A549 (cell line): ENCODE measurements at places on chromosomes 16 and 17. TPM values are rescaled to one million over a fixed set of nuclear protein-coding genes. Genes with fewer than 3 reads are reported as not detected.

DNA sequence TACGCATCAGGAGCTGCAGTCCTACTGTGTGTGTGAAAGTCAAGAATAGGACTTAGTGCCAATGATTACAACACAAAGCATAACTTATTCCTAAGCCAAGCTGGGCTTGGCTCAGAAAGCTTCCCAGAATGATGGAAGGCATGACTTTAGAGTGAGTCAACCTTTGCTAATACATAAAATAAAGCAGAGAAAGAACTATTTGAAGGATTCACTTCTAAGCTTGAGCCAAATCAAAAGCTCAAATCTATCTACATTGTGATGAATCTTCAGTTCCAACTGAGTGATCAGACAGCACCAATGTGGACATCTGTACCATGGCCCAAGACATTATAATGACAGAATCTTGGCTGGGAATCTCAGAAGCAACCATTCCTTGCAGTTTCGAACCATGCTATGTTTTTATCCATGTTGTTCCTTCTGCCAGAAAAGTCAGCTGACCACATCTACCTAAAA lies 41.4 kb downstream of the SMG6 start:
- DNase-seq: peak; percentile 35

DNA sequence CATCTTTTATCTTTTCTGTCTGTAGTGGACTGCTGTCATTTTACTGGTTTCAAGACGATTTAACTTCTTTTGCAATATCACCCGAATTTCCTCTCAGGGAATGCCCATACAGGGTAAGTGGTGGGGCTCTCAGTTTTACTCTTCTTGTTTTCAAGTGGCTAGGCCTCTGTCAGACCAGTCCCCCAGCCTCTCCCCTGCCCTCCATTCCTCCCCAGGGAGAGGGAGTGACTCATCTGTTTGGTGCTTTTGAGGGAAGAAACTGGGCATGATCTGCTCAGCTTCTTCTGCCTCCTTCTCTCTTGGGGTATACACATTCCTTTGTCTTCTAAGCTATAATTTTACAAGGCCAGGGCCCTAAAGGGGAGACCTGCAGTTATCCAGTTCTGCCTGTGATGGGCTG lies 332.0 kb downstream of the CBLN1 start:
- DNase-seq: no peak

- DNase-seq: no peak
Measured at GRCh38 chr16:48335961-48336360, 49.3 kb downstream of the SIAH1 start.

GRCh38 chr16:51051671-51052070 lies 99.4 kb downstream of the SALL1 start:
- DNase-seq: no peak

DNA sequence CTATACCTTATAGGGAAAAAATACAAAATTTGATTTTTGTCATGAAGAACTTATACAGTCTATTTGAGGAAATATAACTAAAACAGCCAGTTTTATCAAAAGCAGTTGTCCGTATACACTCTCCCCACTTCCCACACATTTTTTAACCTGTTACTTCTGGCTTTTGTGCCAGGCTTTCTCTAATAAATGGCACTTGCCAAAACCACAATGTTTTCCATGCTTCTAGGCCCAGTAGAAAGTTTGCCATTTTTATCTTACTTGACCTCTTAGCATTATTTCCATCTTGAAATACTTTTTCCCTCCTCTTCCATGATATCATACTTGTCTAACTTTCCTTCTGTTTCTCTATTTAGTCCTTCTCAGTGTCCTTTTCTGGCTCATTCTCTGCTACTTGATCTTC lies 38.8 kb downstream of the EFCAB5 start:
- no peak for DNase-seq

DNA sequence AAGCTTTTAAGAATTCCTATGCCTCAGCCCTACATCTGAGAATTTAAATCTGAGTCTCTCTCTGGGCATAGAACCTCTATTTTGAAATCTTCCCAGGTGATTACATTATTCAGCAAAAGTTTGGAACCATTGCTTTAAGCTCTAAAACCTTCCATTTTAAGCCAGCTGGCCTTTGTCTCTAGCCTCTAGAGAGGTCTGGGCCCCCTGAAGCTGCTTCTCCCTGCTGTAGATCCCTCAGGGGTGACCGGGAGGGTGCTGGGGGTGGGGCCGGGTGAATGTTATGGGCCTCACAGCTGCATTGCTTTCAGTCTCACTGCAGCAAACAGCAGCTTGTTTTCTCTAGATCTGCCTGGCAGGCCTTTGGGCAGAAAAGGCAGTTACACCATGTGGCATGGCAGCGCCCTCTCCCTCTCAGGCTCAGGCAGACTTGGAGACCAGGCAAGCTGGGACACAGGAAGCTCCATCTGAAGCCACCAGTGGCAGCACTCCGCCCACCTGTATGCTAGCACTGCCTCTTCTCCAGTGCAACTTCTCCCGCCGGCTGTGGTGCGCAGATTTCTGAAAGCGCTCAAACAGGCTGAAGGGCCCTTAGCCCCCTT lies 66.3 kb downstream of the MPRIP start:
- DNase-seq: peak; percentile 44

GRCh38 chr16:48583075-48584065 lies 26.6 kb downstream of the N4BP1 start:
- no peak for DNase-seq

- peak; percentile 35 for DNase-seq
Measured at GRCh38 chr16:83899272-83899897, 470 bp downstream of the MLYCD start.

DNA sequence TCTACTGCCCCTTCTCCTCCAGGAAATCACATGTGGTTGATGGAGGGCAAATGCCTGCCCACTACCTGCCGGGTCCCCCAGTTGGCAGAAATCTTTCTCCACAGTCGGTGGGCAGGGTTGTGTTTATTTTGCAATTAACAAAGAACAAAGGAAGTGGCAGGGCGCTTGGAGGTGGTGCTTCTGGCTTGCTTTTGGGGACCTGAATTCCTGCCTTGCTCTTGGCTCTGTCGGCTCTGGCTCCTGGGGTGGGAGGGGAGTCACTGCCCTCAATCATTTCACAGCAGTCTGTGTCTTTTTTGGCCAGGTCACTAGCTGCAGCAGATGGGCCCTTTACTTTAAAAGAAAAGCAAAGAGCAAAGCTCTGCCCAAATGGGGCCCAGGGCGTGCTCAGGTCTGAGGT lies 69.2 kb downstream of the C16orf78 start:
- DNase-seq: no peak

DNA sequence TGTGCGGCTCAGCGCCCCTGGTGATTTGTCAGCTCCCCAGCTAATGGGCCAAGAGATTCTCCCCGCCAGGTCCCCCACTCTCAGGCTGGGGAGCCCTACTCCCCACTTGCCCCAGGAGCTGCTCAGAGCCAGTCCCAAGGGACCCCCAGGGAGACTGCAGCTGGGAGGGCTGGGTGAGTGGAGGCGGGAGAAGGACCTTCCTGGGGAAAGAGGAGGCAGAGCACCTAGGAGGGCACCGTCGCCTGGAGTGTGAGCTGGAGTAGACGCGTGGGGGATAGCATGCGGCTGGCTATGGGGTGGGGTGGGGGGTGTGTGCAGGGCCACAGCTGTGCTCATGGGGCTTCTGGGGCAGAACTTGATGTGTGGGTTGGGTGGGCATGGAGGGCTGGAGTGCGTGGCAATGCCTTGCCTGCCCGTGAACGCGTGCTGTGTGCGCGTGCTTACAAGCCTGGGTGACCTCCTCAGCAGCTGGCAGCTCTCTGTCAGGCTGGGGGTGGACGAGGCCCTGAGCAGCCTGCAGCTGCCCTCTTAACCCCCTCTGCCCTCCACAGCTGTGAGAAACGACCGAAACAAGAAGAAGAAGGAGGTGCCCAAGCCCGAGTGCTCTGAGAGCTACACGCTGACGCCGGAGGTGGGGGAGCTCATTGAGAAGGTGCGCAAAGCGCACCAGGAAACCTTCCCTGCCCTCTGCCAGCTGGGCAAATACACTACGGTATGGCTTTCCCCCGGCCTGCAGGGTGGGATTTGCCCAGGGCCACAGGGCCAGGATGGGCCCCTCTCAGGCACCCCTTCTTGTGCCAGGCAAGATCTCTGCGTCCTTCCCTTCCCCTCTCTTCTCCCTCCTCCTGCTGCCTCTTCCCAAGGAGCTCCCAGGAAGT lies 12.9 kb downstream of the GJD3 start:
- DNase-seq: no peak

- no peak for DNase-seq
Measured at GRCh38 chr16:58062821-58063220, 37.3 kb downstream of the MMP15 start.

GRCh38 chr17:4950746-4951204 lies at the start of gene ENO3:
Gene ENO3 (plus strand): TSS chr17:4951119. CDS start chr17:4951830, 711 bp downstream.
- peak; percentile 40 for DNase-seq

DNA sequence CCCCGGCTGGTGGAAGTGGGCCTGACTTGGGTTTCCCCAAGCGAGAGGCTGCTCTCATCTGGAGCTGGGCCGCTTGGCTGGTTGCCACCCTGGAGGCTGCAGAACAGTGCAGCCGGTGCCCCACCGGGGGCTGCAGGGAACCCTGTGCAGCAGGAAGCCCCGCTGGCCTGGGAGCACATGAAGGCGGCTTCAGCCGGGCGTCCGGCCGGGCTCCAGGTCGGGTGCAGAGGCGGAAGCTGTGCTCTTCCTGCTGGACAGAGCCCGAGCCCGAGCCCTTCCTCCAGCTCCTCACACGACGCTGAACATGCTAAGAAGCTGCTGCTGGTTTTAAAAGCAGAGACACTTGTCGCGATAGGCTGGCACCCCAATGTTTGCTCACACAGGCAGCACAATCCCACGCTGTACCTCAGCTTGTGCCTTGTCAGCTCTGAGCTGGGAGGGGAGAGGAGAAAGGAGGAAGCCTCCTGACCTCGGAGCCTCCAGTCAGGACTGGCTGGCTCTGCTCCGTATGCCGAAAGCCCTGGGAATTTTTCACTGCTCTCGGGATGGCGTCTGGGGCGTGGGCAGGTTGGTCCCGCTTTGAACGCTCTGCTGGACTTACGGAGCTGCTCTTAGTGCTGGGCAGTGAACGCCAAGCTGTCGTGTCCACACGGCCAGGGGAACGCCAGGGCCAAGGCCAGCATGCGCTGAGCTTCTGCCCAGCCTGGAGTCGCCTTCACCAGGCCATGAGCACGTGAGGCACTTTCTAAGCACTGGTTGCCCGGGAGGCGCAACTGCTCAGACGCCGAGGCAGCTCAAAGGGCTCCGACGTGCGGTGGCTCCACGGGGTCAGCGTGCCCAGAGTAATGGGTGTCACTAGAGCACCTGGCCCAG lies 8.8 kb downstream of the CDK5R1 start:
- DNase-seq: no peak

GRCh38 chr16:75333721-75334163 lies 82.3 kb upstream of the BCAR1 start:
- DNase-seq: no peak

DNA sequence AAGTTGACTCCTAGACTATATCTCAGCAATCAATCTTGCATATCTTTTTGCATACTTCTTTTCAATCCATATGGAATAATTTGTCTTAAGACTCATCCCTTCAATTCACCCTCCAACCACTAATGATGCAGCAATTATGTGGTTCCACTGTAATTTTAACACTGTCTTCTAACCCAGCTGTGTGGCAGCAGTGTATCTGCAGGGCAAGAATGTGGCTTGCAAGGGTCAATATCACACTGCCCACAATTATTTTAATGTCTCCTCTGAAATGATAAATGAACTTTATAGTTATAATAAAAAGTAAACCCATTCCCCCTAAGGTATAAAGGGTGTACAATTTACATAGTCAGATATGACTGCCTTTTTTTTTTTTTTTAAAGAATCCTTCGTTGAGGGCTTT lies 48.6 kb downstream of the FTO start:
- DNase-seq: no peak

GRCh38 chr17:60934723-60935122 lies 257.1 kb downstream of the BCAS3 start:
- no peak for DNase-seq

- DNase-seq: no peak
Measured at GRCh38 chr17:82663381-82664275, 15.4 kb upstream of the WDR45B start.

- DNase-seq: no peak
Measured at GRCh38 chr16:83689385-83689831, 118.4 kb upstream of the HSBP1 start.

GRCh38 chr17:73747221-73748002 lies 103.2 kb upstream of the SDK2 start:
- no peak for DNase-seq

GRCh38 chr16:635573-636205 lies 416 bp downstream of the METTL26 start:
- DNase-seq: no peak

DNA sequence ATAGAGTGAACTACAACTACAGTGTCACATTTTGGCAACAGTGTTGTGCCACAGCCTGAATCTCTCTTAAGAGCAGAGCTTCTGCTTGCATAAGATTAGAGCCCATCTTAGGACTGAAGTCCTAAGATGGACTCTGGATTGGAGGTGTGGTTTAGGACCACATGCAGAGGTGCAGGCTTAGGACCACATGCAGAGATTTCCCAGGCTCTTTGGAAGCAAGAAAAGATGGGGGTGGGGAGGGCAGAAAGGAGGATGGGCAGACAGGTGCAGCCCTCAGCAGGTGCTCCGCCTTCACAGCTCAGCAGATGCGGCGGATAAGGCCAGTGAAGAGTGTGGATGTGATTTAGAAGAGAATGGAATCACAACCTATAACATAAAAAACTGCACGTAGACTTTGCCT lies 128.7 kb downstream of the TANGO6 start:
- no peak for DNase-seq

GRCh38 chr16:30006659-30007377 lies 4.0 kb downstream of the DOC2A start:
- no peak for DNase-seq

- no peak for DNase-seq
Measured at GRCh38 chr17:39166437-39167335, 725 bp upstream of the ARL5C start.

DNA sequence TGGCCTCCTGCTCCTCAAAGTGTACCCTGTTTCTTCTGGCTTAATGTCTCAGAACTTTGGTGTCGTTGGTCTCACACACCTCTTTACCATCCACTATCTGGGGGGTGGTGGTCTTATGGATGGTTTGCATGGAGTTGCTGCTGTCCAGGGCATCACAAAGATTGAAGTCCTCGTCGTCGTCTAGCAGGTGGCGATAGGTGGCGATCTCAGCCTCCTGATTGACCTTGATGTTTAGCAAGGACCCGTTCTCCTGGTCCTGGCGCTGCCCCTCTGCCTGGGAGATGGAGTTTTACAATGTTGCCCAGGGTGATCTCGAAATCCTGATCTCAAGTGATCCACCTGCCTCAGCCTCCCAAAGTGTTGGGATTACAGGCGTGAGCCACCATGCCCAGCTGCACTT lies 31.1 kb upstream of the HELZ start:
- DNase-seq: no peak

Gene SDK2
- polyA plus RNA-seq: 0.36 to 0.45 TPM (median 0.44 TPM) in 3 replicates

Gene HSF5
- not detected in 3 replicates for polyA plus RNA-seq

Gene KRTAP1-1
- polyA plus RNA-seq: not detected in 3 replicates

Gene SPATA22
- not detected in 3 replicates for polyA plus RNA-seq

Gene TMEM92
- polyA plus RNA-seq: 22.7 to 27.5 TPM (median 25.1 TPM) in 3 replicates

Gene MT3
- 0.21 TPM in 1 of 3 replicates, not detected in the others for polyA plus RNA-seq

Gene CPNE7
- 42.8 to 55.2 TPM (median 45.2 TPM) in 3 replicates for polyA plus RNA-seq

Gene AGRP
- not detected in 3 replicates for polyA plus RNA-seq

Gene SKAP1
- polyA plus RNA-seq: 0.08 to 0.16 TPM (median 0.14 TPM) in 3 replicates

Gene CA10
- polyA plus RNA-seq: not detected in 3 replicates

Gene TMEM97
- polyA plus RNA-seq: 65.0 to 75.6 TPM (median 70.2 TPM) in 3 replicates

Gene ZP2
- polyA plus RNA-seq: not detected in 3 replicates

Gene KRT34
- 0.17 to 0.33 TPM (median 0.23 TPM) in 3 replicates for polyA plus RNA-seq

Gene MT1A
- polyA plus RNA-seq: 12.8 to 16.9 TPM (median 14.1 TPM) in 3 replicates
